Glomerular endothelial cell (primary cell): ENCODE measurements at places on chromosomes 3 and 15. TPM values are rescaled to one million over a fixed set of nuclear protein-coding genes. Genes with fewer than 3 reads are reported as not detected.

The ALDH1A2 gene
- 0.58 and 5.8 TPM in 2 replicates for total RNA-seq

The ACSBG1 gene
- total RNA-seq: under 0.01 TPM in 1 of 2 replicates, not detected in the other

The KBTBD8 gene
- total RNA-seq: 1.0 and 1.1 TPM in 2 replicates

The ZBTB47 gene
- total RNA-seq: 19.1 and 24.3 TPM in 2 replicates

The BDH1 gene
- total RNA-seq: 4.7 and 8.8 TPM in 2 replicates

The RARB gene
- total RNA-seq: 17.6 and 28.7 TPM in 2 replicates

The FSTL1 gene
- 311 and 489 TPM in 2 replicates for total RNA-seq

The TGM4 gene
- total RNA-seq: not detected in 2 replicates

The LRRC31 gene
- not detected in 2 replicates for total RNA-seq

The GLDN gene
- not detected in 2 replicates for total RNA-seq

The ALS2CL gene
- 7.8 and 13.5 TPM in 2 replicates for total RNA-seq

The MAP6D1 gene
- 5.3 and 10.0 TPM in 2 replicates for total RNA-seq

The PLIN1 gene
- 0.35 TPM in 1 of 2 replicates, not detected in the other for total RNA-seq

The GABRR3 gene
- total RNA-seq: not detected in 2 replicates

The CEP152 gene
- 3.7 and 3.9 TPM in 2 replicates for total RNA-seq

The SLC28A1 gene
- not detected in 2 replicates for total RNA-seq
